ENCODE measurements at places on chromosomes 7 and 10.

DNA sequence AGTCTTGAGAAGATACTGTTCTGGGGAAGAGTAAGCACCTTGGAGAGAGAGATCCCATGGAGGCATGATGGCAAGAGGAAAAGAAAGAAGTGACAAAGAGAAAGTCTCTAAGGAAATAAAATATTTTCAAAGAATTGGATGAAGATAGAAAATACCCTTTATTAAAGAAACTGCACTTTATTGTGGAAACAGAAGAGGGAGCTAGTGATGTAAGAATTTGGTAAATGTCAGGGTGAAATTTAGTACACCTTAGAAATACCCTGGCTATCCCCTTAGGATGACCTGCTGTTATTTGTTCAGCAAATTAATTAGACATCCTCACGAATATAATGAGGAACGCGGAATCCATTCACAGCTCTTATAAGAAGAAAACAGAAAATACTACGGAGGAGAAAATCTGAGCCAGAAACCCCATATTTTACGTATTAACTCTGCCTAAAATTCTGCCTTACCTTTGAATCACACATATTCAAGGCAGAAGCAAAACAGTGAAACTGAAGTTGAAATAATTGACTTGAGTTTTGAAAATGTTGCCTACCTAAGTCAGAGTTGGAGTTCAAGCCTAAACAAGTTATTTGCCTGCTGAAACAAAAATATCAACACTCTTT, 90.7 kb downstream of the TFPI2 start:
- DNase-seq, result no peak

DNA sequence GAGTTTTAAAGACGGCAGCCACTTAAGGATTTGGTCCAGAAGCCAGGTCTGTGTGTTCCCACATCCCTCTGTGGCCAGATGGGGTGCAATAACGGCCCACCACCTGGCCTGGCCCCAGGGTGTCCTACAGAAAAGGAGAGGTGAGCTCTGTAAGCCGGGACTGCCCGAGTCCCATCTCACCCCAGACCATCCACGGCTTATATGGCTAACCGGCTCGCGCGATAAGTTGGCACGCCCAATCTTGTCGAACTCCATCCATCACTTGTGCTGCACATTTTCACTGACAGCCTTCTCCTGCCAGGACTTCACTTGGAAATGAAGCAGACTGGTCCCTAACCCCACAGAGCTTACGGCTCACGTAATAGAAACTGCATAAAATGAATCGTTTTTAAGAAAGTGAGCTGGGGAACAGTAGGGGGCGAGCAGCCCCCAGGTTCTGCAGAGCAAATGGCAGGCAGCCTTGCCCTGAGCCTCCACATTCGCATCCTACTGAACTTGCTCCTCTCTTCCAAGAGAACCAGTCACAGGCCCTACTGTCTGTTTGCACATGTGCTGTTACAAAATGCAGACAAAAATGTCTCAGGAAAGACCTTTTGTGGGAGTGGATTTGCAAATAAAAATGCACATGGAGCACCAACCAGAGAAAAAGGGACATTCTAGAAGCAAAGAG, 98.2 kb downstream of the TNS3 start:
- no peak for DNase-seq

GRCh38 chr7:18916826-18917225, 200.6 kb downstream of the TWIST1 start:
- no peak for DNase-seq

DNA sequence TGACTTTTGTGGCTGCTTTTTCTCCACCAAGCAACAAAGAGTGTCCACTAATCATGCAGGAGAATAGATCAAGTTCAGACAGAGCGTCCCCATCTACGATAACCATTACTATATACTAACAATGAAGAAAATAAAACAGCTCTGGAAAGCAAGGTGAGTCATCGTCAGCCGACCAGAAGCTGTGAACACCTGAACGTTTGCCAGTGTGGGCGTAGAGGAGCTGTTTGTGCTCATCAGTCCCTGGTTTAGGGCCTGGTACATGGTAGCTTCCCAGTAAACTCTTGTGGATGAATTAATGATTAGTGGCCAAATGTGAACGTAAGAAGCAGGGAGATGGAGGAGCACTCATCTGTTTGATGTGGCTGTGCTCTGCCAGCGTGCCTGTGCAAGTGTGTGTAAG, 180.7 kb downstream of the EVX1 start:
- no peak for DNase-seq

DNA sequence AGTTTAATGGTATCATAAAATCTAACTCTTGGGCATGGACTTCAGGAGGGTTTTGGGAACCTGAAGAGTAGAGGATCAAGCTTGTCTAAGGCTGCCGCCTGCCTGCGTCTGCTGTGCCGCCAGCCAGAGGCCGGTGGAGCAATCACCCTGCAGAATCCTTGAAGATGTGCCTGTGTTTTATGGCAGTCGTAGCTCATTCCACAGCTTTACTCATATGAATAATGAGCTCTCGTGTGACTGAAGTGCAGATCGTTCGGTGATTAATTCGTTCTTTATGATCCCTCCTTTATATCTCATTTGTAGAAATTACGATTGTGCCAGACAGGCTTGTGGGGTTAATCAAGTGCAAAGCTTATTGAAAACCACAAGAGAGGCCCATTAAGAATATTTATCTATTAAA, 100.8 kb downstream of the ACTR3B start:
- no peak for DNase-seq

DNA sequence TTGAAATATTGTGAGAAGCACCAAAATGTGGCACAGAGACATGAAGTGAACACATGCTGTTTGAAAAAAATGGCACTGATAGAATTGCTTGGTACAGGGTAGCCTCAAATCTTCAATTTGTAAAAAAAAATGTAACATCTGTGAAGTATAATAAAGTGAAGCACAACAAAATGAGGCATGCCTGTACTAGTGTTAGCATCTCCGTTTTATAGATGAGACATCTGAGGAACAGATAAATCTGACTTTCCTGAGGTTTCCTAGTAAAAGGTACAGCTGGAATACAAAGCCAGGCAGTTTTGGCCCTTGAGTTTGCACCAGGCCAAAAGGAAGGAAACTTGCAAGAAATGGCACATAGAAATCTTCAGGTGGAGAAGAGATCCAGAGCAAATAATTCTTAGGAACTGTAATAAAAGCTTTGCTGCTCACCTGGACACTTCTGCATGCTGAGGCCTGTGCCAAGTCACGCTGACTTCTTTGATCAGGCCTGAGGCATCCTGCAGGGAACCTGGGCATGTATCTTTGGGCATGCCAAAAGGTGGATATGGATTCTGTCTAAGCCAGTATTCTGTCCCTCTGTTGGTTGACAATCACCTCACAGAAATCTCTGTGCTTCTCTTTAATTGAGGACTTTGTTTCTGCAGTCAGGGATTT, 251.5 kb upstream of the PLPP4 start:
- DNase-seq, result no peak

DNA sequence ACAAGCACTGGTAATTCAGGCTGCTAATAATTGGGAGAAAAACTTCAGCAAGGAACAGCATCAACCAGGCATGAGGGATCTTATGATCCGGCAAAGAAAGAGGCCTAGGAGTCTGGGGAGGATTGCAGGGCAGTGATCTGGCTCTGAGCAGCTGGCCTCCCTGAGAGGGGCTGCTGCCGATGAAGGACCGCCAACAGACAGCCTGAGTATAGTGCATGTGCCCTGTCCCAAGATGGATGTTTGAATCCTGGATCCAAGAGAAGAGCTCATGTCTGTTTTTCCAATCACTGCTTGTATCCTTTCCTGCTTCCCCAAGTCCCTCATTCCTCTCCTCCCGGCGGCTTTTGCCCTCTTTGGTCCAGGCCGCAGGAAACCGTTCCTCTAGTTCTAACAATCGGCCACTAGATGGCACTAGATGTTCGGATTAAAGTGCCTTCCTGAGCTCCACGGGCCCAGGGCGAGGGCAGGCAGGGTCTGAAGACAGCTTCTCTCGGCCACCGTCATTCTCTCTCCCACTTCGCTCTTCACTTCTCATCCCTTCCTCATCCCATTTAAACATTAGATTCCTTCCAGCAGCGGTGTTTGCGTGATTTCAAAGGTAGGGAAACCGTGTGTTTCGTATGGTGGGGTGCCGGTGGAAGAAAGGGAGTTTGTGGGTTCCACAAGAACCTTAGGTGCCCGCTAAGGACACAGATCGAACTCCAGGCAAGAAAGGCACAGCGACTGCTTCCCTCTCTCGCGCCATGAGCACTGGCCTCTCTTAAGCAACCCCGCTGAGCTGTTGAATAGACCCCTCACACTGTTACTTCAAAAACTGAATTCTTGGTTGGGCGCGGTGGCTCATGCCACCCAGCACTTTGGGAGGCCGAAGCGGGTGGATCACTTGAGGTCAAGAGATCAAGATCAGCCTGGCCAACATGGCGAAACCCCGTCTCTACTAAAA, 82.4 kb downstream of the ADCYAP1R1 start:
- DNase-seq, result peak; percentile 63

- DNase-seq, result peak; percentile 76
Measured at GRCh38 chr7:95772298-95772770, at the start of gene DYNC1I1. Gene DYNC1I1, plus strand, starts transcription at chr7:95772554. Its CDS starts 32,176 bp downstream, at chr7:95804730.

DNA sequence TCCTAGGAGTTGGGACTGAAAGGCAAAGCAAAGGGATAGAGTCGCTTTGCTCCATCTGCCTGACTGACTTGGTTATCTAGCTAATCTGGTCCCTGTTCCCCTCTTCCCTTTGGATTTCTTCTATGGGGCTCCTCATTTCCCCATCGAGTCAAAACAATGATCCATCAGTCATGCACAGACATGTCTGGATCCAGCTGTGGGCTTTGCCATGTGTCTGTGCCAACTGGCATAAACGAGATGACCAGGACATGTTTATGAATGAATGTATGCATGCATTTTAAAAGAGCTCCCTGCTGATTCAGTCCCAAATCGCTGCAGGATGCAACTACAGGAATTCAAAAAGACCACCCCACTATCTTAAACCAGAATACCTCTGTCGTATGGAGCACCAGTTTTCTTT, 122.0 kb downstream of the ARL4A start:
- no peak for DNase-seq

GRCh38 chr10:19728964-19729363, 87.3 kb upstream of the PLXDC2 start:
- no peak for DNase-seq

DNA sequence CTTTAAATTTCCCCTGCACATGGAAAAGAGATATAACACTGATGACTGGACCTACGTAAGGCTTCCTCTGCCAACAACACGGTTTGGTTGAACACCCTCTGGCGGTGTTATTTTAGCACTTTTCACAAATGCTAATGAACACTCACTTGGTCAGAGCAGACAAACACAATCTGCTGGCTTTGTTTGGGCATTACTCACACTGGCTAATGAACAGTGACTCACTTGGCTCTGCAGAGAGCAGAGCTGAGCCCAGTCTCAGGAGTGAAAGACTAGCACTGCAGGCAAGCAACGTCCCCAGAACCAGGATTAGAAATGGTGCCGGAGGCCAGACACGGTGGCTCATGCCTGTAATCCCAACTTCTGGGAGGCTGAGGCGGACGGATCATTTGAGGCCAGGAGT, 430.8 kb downstream of the PLXNA4 start:
- DNase-seq, result no peak

- no peak for DNase-seq
Measured at GRCh38 chr7:28296571-28297483, 115.5 kb upstream of the CREB5 start.

GRCh38 chr7:52669031-52669430, 366.4 kb upstream of the POM121L12 start:
- DNase-seq, result peak; percentile 39

DNA sequence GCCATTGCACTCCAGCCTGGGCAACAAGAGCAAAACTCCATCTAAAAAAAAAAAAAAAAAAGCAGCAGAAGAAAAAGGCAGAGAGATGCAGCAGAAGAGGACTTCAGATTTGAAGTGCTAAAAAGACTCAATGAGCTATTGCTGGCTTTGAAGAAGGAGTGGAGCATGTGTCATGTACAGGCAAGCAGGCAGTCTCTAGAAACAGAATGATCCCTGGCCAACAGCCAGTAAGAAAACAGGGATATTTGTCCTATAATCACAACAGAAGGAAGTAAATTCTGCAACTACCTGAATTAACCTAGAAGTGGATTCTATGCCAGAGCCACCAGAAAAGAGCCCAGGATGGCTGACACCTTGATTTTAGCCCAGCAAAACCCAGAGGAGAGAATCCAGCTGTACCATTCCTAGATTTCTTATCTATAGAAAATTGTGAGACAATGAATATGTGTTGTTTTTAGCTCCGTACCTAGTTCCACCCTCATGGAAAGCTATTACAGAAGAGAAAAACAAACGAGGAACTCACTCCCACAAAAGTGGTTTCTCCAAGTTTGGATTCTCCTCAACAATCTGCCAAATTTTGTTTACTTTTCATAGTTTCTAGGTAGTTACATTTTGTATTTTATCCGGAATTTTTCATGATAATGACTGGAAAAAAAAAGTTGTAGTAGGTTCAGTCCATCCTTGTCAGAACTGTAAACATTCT, 198.2 kb upstream of the GNAI1 start:
- no peak for DNase-seq

DNA sequence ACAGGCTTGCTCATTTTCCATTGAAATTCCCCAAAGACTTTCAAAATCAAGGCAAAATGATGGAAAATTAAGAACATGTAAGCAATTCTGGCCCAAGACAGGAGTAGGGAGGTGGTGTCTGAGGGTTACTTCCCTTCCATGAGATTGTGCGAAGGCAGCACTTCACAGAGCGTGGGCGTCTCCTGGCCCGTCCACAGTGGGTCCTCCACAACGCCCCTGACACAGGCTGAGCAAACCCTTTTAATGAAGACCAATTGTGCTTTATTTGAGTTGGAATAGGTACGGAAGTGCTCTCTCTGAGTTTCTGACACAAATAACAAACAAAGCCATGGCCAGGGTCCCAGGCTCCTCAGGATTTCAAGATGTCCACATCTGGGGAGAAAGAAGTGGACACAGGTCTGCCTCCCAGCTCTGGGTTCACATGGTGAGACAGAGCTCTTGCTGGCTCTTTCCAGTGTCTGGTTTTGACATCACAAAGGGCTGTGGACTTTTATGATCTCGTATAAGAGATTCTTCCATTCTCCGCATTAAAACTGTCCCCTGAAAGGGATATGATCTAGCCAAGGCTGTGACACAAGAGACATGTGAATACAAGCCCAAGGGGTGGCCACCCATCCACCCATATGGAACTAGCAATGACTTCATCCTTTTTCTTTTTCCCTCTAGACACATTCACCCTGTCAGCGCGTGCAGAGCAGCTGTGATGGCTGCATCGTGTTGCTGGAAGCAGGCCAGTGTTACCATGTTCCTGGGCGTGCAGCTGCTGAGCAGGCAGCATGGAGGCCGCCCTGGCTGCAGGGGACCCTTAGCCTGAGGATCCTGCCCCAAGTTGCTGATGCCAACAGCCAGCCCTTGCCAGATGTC, 145.6 kb downstream of the ADAM12 start:
- DNase-seq, result no peak

- DNase-seq, result no peak
Measured at GRCh38 chr7:44486693-44487092, 3.8 kb downstream of the NUDCD3 start.

DNA sequence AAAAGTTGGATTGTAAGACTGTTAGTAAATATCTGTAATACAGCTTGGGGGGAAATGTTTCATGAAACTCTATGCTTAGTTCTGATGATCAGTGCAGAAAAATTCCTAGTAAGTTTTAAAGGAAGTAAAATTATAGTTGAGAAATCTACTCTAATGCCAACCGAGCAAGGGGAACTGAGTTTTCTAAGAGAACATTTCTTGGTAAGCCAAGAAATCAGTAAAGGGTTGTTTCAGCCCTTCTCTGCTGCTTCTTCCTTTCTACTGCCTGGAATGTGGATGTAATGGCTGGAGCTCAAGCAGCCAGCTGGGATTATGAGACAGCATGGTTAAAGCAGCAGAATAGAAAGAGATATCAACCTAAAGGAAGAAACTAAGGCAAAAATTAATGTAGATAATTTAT, 15.9 kb upstream of the AKR1B1 start:
- DNase-seq, result no peak

Data from lower lobe of right lung (tissue), 2 donors.